ENCODE measurements at places on chromosomes 5 and 9.

DNA sequence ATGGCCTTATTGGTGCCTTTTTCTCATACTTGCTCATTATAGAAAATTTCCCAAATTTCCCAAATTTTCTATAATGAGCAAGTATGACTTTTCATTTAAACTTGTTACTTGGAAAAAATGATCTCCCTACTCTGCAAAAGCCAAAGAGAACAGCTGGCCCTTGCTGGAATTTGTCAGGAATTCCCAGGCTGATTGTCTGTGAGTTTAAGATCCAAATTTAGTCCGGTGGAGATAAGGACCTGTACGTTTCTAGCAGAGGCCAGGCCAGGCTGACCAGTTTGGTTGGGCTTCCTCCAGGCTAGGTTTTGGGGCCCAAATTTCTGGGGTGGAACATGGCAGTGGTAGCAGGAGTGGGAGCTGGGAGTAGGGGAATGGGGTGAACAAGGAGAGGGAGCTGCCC is 51.9 kb downstream of the NEURL1B start:
- no peak for DNase-seq

DNA sequence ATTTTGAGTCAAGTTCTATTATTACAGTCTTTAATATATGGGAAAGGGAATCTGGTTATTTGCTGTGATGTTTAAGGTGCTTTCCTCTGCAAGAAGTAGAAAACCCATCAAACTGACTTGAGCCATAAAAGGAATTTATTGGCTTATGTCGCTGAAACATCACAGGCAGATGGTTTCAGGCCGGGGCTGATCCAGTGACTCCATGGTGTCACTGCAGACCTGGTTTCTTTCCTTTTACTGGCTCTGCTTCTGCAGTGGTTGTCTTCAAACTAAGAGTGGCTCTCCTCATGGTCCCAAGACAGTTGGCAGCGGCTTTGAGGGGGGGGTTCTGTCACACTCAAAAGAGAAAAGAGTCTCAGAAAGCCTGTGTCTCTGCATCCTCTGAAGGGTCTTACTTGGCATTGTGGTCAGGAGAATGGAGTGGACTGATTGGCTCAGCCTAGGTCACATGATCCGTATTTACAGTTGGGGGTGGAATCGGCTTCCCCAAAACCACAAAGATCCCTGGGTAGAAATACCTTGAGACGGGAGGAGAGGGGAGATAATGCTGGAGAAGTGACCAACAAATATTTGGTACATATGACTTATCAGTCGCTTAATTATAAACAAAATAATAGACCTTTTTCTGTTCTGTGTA is 106.3 kb downstream of the DAPK1 start:
- no peak for DNase-seq

GRCh38 chr5:62263401-62263800 is 42.6 kb upstream of the KIF2A start:
- no peak for DNase-seq

DNA sequence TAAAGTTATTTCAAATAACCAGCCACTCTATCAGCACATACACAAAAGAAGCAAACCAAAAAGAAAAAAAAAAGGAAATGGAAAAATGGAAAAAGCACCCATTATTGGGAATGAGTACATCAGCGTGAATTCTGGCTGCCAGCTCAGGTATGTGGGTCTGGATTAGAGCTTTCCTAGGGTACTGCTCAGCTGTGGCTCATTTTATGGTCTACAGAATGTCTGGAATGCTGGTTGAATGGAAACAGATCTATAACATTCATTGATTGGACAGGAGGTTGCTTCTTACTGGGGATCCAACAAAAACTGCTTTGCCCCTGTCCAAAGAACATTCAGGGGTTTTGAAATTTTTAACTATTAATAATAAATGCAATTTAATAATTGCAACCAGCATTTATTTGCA is 3.9 kb upstream of the CAST start:
- no peak for DNase-seq

GRCh38 chr9:36214571-36214970 is 23.9 kb downstream of the CLTA start:
- DNase-seq: no peak

DNA sequence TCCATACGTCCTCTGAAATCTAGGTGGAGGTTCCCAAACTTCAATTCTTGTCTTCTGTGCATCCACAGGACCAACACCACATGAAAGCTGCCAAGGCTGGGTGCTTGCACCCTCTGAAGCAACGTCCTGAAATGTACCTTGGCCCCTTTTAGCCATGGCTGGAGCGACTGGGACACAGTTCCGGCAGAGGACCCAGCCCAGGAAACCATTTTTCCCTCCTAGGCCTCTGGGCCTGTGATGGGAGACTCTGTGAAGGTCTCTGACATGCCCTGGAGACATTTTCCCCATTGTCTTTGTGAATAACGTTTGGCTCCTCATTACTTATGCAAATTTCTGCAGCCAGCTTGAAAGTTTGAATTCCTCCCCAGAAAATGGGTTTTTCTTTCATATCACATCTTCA is 261.8 kb upstream of the RFX3 start:
- DNase-seq: no peak

Data from stimulated activated CD4-positive, alpha-beta T cell treated with anti-CD3 and anti-CD28 coated beads, Interleukin-4, amount 100 ng/mL, for 4 hours (primary cell).